ENCODE measurements at places on chromosomes 4 and X.

- DNase-seq = no peak
These were observed 157.1 kb downstream of the SCFD2 start for GRCh38 chr4:53208753-53209152.

- no peak for DNase-seq
These were observed 6.9 kb upstream of the ARMCX4 start for GRCh38 chrX:101478366-101478765.

- DNase-seq = no peak
These were observed 74.5 kb downstream of the UCHL1 start for GRCh38 chr4:41331224-41331623.

GRCh38 chrX:119942831-119943184 lies 743 bp downstream of the NKAP start:
- DNase-seq = no peak

DNA sequence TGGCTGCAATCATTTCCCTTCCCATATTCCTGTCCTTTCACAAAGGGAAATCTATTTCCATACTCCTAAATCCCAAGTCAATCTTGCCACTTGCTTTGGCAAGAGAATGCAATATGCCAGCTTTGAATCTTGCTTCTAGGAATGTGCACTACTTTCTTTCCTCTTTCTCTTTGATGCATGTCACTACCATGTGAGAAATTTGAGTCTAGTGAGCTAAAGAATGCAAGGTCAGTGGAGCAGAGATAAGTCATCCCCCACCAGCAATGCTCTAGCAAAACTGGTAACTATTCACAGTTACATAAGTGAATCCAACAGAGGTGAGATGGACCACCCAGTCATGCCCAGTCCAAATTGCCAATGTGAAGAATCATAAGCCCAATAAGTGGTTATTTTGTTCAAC lies 910.4 kb downstream of the RAB28 start:
- DNase-seq = no peak

DNA sequence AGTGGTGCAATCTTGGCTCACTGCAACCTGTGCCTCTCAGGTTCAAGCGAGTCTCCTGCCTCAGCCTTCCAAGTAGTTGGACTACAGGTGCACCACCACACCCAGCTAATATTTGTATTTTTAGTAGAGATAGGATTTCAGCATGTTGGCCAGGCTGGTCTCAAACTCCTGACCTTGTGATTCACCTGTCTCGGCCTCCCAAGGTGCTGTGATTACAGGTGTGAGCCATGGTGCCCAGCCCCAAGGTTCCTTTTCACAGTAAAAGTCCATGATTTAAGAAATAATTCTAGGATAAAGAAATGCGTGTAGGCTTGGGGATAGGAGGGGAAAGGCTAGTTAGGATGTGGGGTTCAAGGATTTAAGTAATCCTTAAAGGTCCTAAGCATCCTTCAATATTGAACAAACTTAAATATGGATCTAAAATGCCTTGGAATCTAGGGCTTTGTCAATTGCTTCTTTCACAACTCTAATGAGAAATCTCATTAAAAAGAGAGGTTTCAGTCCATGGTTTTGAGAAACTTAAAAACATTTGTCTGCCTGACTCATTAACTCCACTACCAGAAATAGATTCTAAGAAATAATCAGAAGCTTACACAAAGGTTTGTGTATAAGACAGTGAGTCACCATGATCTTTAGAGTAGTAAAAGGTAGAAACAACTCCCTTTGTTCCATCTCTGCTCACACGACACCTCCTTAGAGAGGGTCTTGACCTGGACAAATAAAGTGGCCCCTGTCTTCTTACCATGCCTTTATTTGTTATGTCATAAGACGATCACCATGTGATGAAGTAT lies 203.2 kb downstream of the PTTG2 start:
- no peak for DNase-seq

DNA sequence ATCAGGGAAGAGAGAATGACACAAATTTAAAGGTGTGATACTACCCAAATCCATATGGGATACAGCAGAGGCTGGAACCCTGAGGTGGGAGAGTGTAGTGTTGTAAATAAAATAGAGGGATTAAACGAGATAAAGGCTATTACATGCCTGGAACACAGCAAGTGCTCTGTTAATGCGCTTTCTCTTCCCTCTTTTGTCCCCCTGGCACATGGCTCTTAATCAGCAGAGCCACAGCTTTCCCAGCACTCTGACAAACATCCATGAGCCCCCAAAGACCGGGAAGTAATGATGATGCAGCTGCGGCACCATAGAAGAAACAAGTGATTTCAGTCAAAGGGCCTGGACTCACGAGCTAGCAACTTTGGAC lies 85.9 kb downstream of the RASL11B start:
- no peak for DNase-seq

DNA sequence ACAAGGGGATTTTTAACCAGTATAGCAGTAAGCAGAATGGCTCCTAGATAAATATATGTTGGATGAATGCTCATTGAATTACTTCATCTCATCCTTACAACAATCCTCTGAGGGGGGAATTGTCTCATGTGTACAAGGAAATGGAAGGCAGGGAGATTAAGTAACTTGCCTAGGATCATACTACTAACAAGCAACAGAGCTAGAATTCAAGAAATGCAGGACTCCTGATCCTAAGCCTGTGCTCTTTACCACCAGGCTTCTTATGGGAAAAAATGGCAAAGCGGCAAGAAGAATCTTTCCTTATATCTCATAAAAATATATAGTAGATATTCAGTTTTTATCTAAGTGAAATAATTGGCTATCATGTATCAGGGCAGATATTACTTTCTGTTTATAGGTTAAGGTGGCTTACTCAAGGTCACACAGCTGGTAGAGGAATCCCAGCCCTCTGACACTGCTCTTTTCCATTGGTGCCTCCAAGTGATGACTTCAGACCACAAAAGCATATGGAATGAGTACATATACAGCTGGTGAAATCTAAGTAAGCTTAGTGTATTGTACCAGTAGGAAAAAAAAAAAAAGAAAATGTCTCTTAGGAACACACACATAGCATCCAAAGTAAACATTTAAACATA lies 2.1 kb downstream of the ABHD18 start:
- DNase-seq = no peak

- DNase-seq = no peak
These were observed 65.9 kb downstream of the ANTXR2 start for GRCh38 chr4:80006935-80007744.

- no peak for DNase-seq
These were observed 46.5 kb downstream of the ABLIM2 start for GRCh38 chr4:8112036-8112576.

- DNase-seq = no peak
These were observed 356.8 kb upstream of the PCDH10 start for GRCh38 chr4:132792310-132792709.

GRCh38 chr4:142238589-142238988 lies 602.2 kb downstream of the IL15 start:
- no peak for DNase-seq

DNA sequence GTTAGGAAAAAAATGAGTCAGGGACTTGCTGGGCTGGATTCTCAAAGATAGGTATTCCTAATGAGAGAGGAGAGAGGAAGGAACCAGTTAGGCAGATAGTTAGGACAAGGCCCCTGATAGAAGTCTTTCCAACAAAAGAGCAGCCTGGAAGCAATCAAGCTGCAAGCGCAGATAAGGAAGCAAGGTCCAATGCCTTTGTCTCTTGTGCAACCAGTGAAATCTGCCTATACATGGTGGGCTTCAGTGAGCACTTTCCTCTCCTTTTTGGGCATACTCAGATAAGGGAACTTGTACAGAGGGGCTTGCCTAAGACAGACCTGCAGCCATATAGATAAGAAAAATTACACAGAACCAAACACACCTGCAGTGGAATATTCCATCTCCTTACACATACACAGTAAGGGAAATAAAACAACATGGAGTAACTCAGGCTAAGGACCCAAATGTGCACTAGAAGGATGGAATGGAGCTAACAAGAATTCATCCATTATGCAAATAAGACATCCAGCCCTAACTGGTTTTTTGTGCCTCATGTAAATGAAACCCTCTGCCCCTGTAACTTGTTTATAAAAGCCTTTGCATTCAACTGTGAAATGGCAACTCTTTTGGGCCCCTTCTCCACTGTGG lies 68.8 kb downstream of the PCDH18 start:
- DNase-seq = no peak

GRCh38 chr4:125789023-125789422 lies 474.3 kb downstream of the FAT4 start:
- DNase-seq = no peak

DNA sequence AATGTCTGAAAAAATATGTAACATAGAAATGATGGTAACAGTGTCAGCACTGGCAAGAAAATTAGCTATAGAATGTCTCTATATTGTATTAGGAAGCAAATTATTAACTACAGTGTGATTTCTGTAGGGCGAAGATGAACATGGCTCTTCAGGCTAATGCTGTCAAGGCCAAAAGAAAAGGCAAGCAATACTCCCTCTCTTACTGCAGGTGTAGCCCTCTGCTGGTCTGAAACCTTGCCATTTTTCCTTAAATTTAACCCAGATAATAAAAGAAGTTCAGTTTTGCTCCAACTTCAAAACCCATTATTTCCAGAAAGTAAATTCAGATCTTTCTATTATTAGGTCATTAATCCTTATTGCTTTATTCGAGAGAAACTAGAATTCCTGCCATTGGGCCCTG lies 215.9 kb downstream of the LRBA start:
- DNase-seq = no peak

- peak; percentile 40 for DNase-seq
These were observed 510.4 kb downstream of the MID1IP1 start for GRCh38 chrX:39311646-39312045.

DNA sequence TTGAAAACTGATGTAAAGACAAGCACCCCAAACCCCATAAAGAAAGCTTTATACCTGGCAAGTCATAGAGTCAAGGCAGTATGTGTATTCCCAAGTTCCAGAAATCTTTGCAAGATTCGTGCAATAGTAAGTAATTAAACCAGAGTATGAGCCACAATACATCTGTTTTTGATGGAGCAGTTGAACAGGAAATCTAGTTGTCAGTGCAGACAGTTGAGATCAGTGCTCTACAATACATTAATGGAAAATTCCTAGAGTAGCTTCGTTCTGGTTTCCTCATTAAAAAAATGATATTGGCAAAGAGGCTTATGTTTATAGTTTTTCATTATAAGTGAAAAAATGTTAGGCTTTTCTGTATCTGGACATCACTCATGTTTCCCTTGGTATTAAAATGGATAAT lies 575.3 kb downstream of the TRIML1 start:
- DNase-seq = no peak

- peak; percentile 11 for DNase-seq
These were observed 209.3 kb downstream of the UGT8 start for GRCh38 chr4:114807759-114808404.

DNA sequence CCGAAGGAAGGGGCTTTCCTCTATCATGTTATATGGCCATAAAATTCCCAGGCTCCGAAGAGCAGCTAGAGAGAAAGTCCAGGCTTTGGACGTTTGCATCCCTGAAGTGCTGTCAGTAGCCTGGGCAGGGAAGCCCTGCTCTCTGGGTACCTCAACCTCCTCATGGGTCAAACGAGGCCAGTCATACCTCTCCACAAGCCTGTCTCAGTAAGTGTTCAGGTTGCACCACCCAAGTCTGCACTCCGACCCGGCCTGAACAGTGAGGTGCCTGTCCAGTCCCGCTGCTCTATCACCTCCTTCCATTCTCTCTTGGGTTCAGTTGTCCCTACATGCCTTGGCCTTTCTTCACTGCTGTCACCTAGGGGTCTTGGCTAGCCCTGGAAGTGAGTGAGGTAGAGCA lies 78.9 kb downstream of the STARD8 start:
- DNase-seq = no peak

DNA sequence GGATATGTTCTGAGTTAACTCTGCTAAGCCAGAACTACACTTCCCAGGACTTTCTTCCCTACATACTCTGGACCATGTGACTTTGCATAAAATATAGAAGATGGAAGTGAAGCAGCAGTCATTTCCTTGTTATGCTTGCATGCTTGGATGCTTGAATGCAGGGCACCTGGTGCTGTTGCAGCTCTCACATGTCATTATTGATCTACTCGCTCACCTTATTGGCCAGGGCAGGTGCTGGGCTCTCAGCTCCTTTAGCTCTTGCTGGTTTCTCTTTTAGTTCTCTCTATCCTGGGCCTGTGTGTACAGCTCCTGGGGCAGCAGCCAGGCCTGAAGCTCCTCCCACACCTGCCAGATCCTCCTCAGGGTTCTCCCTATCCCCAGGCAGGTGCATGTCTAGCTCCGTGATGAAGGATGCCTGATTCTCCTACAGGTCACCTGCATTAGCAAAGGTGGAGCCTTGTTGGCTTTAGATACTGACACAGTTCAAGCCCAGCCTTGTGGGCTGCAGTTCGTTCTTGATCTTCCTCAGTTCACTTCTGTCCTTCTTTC lies 53.3 kb downstream of the MED28 start:
- no peak for DNase-seq

GRCh38 chr4:151437505-151437904 lies 28.5 kb downstream of the FHIP1A start:
- DNase-seq = no peak

DNA sequence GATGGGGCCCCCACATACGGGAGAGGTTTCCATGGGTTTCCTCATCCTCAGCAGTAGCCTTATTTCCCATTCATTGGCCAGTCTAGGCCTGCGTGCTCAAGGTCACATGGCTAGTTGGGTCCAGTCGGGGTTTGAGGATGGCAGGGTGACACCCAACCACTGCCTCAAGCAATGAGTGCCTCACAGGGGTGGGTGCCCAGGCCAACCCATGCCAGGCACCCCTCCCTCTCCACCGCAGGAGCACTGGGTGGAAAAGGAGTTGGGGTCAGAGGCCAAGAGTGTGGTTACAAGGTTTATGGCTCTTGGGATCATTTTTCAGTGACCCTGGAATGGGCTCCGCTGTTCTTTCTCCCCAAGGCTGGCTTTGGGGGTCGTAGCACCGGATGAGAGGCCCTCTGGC lies 3.1 kb downstream of the NSG1 start:
- no peak for DNase-seq

DNA sequence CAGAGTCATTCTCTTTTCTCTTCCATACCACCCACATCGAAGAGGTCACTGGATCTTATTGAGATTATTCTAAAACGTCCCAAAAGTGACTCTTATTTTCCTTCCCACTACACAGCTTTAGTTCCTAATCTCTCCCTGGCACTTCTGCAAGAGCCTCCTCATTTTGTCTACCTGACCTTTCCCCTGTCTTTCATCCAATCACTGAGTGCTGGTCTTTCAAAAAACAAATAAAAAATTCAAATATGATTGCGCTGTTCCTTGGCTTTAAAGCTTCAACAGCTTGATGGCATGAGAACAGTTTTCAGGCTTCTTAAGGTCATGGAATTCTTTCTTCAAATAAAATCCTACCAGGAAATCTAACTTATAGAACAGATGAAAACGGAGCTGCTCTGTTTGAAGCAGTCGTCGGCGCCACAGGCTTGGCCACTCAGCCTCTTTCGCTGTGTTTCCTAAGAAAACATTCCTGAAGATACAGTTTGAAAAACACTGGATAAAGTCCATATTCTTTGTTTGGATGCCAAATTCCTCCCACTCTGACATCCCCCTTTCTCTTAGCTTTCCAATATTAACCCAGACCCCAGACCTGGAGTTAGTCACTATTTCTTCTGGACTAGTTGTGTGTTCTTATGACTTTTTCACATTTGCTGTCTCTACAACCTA lies 12.5 kb downstream of the SYTL5 start:
- no peak for DNase-seq

DNA sequence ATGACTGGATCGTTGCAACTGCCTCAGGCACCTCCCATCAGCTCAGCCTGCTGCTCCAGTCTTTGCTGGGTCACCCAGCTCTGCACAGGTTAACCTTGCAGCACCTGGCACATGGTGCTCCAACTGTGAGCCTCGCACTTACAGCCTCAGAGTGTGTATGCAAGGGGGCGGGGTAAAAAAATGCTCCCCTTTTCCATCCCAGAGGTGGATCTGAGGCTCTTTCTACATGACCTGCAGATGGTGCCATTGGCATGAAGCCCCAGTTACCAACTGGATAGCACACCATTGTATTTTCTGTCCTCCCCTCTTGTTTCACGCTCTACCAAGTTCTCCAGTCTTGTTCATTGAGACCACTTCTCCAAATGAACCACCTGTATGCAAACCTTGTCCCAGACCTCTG lies 46.2 kb upstream of the TRPC3 start:
- no peak for DNase-seq
